Activated CD4-positive, alpha-beta T cell treated with anti-CD3 and anti-CD28 coated beads for 36 hours (primary cell): ENCODE measurements at places on chromosomes 16 and 17. TPM values are rescaled to one million over a fixed set of nuclear protein-coding genes. Genes with fewer than 3 reads are reported as not detected.

DNA sequence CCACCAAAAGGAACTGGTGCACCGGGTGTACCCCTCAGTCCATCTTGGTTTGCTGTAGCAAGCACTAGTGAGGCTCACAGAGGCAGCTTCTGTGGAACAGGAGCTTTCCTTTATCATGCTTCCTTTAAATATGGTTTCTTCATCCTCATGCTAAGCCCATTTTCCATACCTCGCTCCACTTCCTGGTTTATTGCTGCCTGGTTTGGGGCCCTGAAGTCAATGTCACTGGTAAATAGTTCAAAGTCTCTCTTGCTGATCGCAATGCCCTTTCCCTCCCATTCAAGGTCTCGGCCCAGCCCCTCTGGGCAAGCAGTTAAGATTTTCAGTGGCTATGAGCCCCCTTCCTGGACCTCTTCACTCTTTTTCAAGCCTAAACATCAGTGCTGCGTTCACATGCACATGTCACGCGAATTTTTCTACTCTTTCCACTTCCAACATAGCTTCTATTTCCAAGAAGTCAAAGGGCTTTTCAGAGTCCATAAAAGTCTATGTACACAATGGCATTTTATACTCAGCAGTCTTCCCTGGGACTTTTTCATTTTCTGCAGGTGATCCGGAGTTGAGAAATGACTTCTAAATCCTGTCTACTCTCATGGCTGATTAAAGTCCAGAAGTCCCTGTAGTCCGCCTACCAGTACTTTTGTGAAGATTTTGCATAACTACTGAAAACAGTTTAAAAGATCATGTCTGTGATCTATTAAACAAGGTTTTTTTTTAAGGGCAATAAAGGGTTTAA is 323.8 kb upstream of the ZFHX3 start:
- H3K4me3 ChIP-seq, result no peak overlapping the region
- no peak overlapping the region for H3K27ac ChIP-seq
- H3K4me1 ChIP-seq, result no peaks in the 10 kb centered on the region
- H3K36me3 ChIP-seq, result no peaks in the 10 kb centered on the region
- H3K27me3 ChIP-seq, result peaks cover 8% of the 10 kb centered on the region

The CRYM gene
- not detected for total RNA-seq

DNA sequence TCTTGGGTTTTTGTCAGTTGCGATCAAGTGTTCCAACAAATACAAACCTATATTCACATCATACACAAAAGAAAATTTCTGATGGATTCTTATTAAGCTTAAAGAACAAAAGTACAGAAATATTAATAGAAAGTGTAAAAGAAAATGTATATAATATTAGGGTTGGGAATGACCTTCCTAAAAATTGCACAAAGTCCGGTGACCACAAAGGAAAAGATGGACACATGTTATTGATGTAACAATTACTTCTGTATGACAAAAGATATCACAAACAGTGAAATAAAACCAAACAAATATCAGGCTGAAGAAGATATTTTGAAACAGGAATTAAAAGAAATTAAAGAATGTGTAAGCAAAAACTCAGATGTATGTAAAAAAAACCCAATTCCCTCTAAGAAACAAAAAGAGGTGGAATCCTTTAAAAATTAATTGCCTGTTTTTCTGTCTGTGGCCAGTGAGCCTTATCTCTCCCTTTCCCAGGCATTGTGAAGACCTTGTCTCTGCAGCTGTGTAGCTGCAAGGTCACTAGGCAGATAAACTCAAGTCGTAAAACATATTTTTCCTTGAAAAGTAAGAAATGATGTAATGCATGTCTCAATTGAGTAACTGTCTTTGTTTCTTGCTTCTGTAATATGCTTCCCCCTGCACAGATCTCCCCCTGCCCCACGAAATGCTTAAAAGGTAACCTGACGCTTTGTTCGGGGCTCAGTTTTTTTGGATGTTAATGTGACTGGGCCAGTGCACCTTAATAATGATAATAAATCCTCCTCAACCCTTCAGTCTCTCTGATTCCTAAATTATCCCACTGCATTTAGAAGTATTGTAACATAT is 2.8 kb downstream of the ST6GALNAC1 start:
- no peak for DNase-seq
- no peak overlapping the region for H3K27ac ChIP-seq
- peaks cover 3% of the 10 kb centered on the region for H3K27me3 ChIP-seq

DNA sequence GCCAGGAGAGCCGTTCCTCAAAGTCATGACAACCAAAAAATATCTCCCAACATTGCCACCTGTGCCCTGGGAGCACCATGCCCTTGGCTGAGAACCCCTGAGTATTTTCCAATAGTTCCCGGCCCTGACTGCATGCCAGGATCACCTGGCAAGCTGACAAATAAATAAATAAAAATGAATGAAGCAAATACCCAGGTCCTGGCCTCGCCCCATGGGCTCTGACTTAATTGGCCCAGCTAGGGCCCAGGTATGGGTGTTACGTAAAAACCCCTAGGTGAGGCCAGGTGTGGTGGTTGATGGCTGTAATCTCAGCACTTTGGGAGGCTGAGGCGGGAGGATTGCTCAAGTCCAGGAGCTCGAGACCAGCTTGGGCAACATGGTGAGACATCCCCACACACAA is 2.7 kb upstream of the C16orf74 start:
- DNase-seq, result no peak
- H3K4me3 ChIP-seq, result no peak overlapping the region
- no peak overlapping the region for H3K27ac ChIP-seq
- H3K36me3 ChIP-seq, result no peaks in the 10 kb centered on the region
- peaks cover 20% of the 10 kb centered on the region for H3K27me3 ChIP-seq

DNA sequence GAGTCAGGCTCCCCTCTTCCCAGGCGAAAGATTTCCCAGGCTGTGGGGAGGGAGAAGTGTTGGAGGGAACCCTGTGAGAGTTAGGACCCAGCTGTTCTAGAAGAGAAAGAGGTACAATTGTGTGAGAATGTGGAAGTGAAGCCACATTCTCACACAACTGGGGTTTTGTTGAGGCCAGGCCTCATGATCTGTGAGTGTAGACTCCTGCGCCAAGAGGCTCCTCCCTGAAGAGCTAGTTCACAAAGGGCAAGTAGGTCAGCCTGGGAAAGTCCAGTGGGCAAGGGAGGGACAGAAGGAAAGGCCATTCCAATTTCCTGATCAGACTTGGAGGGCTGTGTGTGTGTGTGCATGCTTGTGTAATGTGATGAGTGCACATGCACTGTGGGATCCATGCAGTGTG is 15.2 kb downstream of the CD300LF start:
- no peak for DNase-seq
- no peaks in the 10 kb centered on the region for H3K36me3 ChIP-seq
- H3K4me3 ChIP-seq, result no peak overlapping the region
- peaks cover 2% of the 10 kb centered on the region for H3K27me3 ChIP-seq

The DPEP3 gene
- 0.11 TPM for total RNA-seq
